Right lung (tissue), 10 donors: ENCODE measurements at places on chromosomes 4 and X. TPM values are rescaled to one million over a fixed set of nuclear protein-coding genes. Genes with fewer than 3 reads are reported as not detected.

DNA sequence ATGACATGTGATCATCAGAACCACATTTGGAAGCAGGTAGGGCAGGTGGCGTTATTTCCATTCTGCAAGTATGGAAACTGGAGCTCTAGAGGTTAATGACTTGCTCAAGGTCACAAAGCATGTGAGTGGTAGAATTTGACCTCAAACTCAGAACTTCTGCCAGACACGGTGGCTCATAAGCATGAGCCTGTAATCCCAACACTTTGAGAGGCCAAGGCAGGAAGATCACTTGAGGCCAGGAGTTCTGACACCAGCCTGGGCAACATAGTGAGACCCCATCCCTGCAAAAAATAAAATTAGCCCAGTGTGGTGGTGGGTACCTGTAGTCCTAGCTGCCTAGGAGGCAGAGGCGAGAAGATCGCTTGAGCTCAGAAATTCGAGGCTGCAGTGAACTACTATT is 139.2 kb downstream of the PALLD start:
- DNase-seq = no peak

DNA sequence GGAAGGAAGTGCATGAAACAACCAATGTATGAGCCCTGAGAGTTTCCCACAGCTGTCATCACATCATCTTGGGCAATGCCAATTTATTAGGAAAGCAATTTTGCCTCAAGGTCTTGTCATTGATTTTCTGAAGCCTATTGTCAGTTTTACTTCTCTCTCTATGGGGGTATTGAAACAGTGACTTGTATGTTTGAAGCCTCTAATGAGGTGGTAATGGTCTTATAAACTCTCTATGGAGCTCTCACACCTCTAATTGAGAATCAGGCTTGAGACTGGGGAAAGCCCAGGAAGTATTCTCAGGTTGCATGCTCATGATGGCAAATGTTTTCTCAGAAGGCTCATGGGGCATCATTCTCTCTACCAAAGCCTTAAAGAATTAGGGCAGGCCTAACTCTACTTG is 308.2 kb upstream of the EMCN start:
- DNase-seq = no peak

GRCh38 chr4:184850431-184851199 is 24.8 kb upstream of the ACSL1 start:
- DNase-seq = no peak

GRCh38 chr4:14419516-14419915 is 582.8 kb upstream of the CPEB2 start:
- no peak for DNase-seq

GRCh38 chr4:173343832-173344397 is 9.8 kb upstream of the HMGB2 start:
- DNase-seq = no peak

PITX2 gene
- not detected for polyA plus RNA-seq

- no peak for DNase-seq
Observed at GRCh38 chr4:184643731-184644130, 5.5 kb downstream of the CASP3 start.

DNA sequence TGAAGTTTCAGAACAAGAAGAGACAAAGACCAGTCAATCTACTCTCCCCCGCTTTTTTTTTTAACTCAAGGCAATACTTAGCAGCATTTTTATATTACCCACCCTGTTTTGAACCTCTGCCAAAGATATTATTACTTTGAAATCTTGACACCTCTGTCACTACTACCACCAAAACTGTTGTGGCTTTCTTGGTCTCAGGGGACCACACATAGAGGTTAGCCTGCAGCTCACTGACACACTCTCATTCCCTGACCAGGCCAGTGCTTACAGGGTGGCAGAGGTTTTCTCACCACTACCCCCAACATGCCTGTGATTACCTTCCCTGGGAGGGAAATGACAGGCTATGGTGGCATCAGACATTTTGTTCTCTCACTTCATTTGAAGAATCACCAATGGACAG is 137.4 kb upstream of the STIM2 start:
- no peak for DNase-seq

- no peak for DNase-seq
Observed at GRCh38 chr4:146033149-146033548, 94.5 kb upstream of the ZNF827 start.

GRCh38 chrX:70336767-70337166 is 46.9 kb downstream of the KIF4A start:
- DNase-seq = no peak

ZCCHC12 gene
- polyA plus RNA-seq = 0.53 TPM

DNA sequence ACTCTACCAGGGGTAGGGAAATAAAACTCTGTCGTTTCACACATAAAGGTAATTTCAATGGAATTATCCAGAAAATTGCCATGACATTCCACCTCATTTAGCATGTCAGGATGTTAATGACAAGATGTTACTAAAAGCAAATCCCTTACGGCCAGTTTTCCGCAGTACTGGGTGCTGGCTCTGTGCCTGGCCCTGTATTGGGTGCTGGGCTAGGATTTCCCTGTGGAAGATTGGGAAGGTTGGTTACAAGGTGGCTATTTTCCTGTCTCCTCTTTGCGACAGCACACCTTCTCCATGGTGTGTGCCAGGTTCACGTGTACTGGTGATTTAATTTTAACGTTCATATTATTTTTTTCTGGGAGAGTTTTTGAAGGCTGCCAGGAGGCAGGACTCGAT is 13.1 kb downstream of the KLKB1 start:
- DNase-seq = no peak

GRCh38 chrX:48761674-48762471 is at the start of gene GLOD5:
GLOD5 (plus strand) TSS chrX:48761747; CDS start chrX:48761791, 44 bp downstream.
- peak; percentile 30 for DNase-seq

GRCh38 chr4:105002278-105002677 is 144.4 kb upstream of the TET2 start:
- no peak for DNase-seq

- DNase-seq = no peak
Observed at GRCh38 chr4:176680668-176681180, 112.0 kb downstream of the VEGFC start.

GRCh38 chr4:186472948-186473347 is 82.4 kb downstream of the MTNR1A start:
- peak; percentile 15 for DNase-seq

DNA sequence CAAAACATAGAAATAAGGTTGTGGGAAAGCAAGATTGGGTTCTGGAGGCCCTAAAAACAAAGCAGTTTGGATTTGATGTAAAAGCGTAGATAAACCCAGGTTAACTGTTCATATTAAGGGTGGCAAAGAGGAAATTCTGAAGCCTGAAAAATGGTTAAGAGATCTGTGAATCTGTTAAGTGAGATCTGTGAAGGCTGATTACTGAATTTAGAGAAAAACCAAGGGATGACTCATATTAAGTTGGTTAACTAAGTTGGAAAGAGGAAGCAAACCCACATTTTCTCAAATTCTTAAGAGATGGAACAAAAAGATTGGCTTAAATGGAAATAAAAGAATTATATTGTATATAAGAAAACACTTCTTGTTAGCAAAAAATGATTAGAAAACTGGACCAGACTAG is 22.8 kb downstream of the GPAT3 start:
- DNase-seq = no peak

DNA sequence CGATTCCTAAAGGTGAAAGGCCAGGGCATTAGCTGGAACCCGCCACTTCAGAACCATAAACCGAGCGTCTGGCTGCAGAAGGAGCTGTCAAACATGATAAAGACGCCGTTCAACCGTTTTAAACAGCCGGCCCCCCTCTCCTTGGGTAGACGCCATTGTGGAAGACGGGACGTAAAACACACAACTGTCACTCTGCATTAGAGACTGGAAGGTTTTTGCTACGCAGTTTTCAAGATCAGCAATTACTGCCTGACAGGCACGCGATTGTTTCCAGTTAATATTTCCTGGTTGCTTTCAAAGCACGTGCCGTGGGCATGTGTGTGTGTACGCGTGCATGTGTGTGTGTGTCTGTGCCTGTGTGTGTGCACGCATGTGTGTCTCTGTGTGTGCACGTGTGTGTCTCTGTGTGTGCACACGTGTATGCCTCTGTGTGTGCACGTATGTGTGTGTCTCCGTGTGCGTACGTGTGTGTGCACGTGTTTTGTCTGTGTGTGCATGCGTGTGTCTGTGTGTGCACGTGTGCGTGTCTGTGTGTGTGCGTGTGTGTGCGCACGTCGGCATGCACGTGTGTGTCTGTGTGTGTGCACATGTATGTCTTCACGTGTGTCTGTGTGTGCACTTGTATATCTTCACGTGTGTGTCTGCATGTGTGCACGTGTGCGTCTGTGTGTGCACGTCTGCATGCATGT is 48.8 kb downstream of the SHOX start:
- DNase-seq = no peak

POU3F4 gene
- polyA plus RNA-seq = not detected

GUCY1B1 gene
- polyA plus RNA-seq = 52.2 TPM

HMGN5 gene
- polyA plus RNA-seq = 24.6 TPM

DNA sequence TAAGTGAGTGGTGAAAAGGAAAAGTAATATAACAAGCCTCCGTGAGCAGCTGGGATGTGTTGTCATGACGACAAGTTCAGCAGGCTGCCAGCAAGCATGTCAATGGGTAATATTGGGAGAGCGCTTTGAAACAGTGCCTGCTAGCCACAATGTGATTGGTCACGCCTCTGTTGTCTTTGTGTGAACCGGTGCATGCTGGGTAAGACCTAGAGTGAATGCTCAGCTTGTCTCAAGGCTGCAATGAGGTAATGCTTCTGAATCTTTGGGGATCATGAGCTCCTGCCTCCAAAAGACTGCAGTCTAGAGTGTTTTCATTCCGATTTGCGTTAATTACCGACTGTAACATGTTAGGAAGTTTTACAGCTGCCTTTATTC is 54.9 kb downstream of the STOX2 start:
- DNase-seq = peak; percentile 61

DNA sequence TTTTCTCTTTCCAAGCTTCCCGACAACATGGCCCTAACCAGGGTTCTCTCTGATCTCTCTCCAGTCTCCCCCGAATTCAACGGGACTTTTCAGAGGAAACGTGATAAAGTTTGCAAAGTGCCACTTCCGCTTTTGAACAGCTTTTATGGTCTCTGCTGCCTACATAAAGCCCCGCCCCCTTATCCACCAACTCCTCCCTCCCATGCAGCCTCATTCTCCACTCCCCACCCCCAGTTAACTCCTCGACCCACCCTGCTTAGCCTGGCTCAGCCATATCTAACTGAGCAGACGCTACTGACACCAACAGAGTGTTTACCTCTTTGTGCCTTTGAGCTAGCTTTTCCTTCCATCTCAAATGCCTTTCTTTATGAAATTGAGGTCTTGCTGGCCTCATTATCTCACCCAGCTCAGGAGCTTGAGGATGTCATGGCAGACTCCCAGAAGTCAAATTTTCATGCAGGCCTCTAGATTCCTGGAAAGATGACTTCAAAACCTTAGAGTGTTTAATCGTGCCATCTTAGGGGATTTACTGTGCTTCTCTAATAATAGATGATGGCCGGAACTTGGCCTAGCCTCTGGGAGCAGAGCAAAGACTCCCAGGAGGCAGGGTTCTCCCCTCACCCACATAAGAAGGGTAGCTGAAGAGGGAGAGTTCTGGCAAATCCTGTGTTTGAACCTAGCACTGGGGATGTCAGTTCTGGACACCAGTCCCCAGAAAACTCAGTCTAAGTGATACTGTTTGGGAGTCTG is 606.0 kb downstream of the BCOR start:
- DNase-seq = no peak

PNCK gene
- polyA plus RNA-seq = 1.1 TPM

HHIP gene
- 38.7 TPM for polyA plus RNA-seq

GRCh38 chr4:71711985-71712348 is 71.9 kb downstream of the GC start:
- DNase-seq = no peak

DNA sequence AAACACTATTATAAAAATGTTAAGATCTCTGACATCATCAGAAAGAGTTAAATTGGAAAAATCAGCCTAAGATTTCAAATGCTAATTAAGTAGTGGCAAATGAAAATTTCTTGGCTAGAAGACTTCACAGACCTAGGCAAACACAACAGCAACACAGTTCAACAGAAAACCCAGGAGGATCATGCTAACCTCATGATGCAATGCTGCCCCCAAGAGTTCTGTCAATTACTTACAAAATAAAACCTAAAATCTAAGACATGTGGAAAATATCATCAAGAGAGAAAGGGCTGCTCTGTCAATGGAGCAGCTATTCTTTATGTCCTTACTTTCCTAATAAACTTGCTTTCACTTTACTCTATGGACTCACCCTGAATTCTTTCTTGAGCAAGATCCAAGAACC is 21.0 kb downstream of the S100G start:
- peak; percentile 15 for DNase-seq

RASGEF1B gene
- polyA plus RNA-seq = 12.1 TPM

NAA10 gene
- polyA plus RNA-seq = 85.6 TPM
